ENCODE measurements at places on chromosomes 6 and 20.
A peak's percentile ranks its signal among the peaks of the same experiment; 100 is the strongest.

- DNase-seq = no peak
Measured at GRCh38 chr6:47133230-47134000, 91.3 kb upstream of the ADGRF1 start.

- no peak for DNase-seq
Measured at GRCh38 chr20:34717230-34718095, 13.3 kb downstream of the TP53INP2 start.

DNA sequence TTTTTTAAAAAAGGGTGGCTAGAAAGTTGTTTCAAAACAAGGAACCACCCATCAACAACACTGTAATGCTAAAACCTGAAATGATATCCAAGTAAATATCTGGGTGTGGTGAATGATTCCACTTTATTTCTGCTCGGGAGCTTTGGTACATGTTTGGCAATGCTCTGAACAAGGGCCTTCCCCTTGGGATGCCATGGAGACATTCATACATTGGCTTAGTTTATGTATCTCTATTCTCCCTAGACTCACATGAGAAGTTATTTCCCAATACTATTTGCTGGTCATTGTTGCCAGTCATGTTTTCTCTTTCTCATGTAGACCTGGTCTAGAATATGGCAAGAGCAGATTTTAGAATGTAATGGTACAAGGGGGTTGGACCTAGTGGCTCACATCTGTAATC is 22.9 kb downstream of the ADTRP start:
- no peak for DNase-seq

- no peak for DNase-seq
Measured at GRCh38 chr20:49272654-49273053, 5.2 kb downstream of the ZNFX1 start.

- no peak for DNase-seq
Measured at GRCh38 chr6:2450546-2450945, 205.1 kb upstream of the GMDS start.

DNA sequence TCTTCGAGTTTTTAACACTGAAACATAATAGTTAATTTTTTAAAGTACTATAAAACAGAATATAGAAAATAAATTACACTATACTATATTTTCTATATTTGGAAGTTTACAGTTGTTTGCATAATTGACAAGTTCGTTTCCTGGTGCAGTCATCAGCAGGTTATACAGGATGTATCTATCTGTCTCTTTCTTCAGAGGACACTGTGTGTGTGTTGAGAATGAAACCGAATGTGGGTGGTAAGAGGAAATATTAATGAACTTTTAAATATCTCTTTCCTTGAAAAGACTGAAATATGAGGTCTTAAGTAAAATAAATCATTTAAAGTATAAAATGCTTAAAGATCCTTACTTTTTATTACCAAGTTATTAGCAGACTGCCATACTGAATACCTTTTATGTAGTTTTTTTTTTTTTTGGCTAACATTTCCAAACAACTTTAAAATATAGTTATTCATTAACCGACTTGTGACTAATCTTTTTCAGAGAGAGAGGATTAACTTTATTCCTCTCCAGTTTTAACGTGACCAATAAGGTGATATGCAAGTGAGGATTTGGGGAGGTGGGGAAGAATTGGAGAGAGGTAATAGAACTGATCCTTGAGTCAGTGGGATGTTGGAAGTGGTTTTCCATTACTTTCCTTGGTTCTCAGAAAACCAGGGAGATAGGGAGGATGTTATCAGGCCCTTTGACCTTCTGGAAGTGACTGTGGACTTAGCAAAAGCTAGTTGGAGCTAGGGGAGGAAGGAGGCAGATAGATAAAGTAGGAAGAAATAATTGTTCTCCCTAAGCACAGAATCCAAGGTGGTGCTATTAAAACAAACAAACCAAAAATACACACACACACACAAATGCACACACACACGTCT is 380.0 kb upstream of the FLRT3 start:
- DNase-seq = no peak

- peak; percentile 57 for DNase-seq
Measured at GRCh38 chr6:107716688-107717089, 107.4 kb downstream of the SCML4 start.

GRCh38 chr6:33029328-33030184 is 20.2 kb upstream of the HLA-DOA start:
- DNase-seq = no peak

GRCh38 chr6:87731080-87731479 is 29.0 kb upstream of the AKIRIN2 start:
- no peak for DNase-seq

DNA sequence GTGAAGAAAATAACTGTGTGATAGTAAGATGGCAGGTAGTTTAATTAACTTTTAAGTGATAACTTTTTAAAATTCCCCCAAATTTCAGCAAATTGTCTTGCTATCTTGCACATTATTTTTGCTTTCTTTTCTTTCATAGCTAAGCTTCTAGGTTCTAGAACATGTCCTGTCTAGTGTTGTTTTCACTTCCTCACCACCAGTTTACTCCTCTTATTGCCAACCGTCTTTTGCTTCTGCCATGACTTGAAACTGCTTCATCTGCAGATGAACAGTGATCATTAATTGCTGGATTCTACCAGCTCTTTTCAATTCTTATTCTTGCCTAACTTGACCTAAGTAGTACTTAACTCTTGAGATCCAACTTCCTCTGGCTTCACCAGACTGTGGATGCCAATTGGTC is 137.8 kb downstream of the CENPW start:
- no peak for DNase-seq

- no peak for DNase-seq
Measured at GRCh38 chr6:118216751-118217150, 309.7 kb downstream of the SLC35F1 start.

DNA sequence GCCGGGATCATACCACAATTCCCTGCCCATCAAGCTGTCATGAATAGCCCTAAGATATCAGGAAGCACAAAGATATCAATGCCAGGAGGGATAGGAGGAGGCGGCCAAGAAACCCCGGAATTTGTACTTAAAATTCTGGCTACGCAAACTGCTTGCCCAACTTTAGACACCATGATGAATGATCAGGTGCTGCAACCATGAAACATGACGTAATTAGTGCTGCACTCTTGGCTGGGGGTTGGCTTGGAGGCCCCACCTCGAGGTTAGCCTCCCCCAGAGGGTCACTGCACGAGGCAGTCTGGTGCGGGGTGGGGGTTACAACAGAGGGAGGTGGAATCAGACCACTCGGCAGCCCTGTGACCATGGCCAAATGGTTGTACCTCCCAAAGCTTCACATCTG is 8.9 kb downstream of the SIRPA start:
- DNase-seq = no peak

DNA sequence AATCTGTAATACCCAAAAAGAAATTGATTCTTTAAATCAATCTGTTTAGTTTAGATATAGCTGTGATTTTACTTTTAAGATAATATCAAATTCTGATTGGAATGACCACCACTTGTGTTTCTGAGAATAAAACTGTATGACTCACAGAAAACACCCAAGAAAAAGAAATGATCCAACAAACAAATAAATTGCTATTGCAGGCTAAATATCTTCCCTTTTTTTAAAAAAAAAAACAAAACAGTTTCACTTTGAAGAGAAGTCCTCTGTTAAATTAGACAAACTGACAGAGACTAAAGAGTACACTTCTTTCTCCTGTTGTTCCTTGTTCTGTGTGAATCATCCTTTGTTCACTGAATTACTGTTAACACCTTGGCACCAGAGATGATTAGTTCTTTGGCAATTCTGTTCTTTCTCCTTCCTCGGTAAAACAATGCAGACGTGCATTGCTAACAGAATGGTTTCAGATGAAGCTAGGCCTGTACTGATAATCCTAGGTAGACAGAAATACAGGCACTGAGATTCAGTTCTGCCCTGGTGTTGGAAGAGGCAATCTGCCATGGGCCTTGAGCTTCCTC is 895.2 kb upstream of the CITED2 start:
- no peak for DNase-seq

GRCh38 chr20:16563066-16563806 is 10.0 kb downstream of the KIF16B start:
- no peak for DNase-seq

DNA sequence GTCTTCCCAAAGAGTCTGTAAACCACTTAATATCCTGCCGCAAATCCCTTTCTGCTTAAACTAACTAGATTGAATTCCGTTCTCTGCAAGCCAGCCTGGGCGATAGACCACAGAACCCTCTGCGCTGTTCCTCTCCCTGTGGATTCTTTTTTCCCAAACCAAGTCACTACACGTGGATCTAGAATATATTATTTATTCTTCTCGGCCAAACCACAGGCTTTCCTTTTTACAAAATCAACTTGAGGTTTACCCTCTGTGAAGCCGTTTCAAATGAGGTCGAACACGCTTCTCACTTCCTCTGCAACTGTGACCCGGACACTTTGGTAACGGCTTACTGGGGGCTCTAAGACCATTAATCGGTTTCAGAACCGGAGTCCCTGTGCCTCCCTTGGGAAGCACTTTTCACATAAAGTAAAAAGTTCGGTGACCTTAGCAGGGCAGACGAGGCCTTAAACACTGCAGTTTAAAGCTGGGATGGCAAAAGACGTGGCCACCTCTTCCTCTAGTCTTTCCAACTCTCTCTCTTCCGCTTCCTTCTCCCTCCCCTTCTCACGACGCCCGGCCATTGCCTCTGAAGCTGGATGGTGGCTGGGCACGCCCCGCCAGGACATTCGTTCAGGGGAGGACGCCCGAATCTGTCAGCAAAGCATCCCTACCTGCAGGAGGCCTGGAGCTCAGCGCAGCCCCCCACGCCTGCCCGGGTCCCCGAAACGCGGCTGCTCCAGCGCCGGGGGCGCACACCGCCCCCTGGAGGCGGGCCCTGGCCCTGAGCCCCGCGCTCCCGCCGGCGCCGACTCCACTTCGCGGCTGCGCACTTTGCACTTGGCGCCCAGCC is 55.0 kb upstream of the FOXC1 start:
- DNase-seq = peak; percentile 78

DNA sequence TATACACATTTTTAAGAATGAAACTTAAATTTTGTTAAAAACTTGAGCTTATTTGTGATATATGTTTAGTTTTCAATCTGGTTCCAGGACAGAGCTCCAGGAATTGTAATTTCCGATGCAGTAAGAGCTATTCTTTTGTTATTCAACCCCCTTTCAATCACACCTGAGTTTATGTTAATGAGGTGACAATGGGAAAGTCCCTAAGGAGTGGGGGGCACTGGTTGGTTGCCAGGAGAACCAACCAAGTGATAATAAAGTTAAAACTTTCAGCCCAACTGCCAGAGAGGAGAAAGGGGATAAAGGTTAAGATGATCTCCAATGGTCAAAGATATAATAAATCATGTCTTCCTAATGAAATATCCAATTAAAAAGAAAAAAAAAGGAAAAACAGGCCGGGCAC is 19.8 kb downstream of the MDN1 start:
- DNase-seq = no peak

GRCh38 chr6:5557506-5557905 is 296.2 kb downstream of the FARS2 start:
- no peak for DNase-seq

DNA sequence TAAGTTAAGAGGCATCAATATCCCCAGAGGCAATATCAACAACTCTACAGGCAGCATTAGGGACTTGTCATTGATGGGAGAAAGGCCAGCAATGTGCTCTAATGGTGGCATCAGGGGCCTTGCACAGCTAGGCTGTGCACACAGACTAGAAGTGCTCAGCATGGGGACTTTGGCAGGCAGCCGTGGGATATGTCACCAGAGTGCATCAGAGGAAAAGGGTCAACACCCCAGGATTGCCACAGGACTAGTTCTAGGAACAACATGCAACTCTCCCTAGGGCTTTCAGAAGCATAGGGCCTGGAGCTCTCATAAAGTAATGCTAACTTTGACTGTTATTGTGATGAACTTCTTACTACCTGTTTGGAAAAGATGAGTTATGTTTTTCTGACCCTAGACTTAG is 32.2 kb upstream of the OSTM1 start:
- no peak for DNase-seq

DNA sequence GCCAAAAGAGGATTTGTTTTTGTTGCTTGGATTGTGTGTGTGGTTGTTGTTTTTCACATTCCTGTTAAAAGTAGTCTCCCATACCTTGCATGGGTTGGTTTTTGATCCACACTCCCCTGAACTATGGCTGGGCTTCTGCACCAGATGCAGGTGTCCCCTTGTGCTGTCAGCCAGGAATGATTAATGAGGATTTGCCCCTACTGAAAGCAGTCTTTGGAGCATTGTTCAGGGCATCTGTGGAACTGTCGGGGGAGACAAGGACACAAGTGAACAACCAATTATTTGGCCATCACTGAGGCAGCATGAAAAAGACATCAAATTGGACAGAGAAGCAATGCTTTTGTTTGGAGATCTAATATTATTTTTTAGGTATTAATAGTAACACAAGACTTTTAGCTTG is 373.2 kb upstream of the MMS22L start:
- DNase-seq = no peak

DNA sequence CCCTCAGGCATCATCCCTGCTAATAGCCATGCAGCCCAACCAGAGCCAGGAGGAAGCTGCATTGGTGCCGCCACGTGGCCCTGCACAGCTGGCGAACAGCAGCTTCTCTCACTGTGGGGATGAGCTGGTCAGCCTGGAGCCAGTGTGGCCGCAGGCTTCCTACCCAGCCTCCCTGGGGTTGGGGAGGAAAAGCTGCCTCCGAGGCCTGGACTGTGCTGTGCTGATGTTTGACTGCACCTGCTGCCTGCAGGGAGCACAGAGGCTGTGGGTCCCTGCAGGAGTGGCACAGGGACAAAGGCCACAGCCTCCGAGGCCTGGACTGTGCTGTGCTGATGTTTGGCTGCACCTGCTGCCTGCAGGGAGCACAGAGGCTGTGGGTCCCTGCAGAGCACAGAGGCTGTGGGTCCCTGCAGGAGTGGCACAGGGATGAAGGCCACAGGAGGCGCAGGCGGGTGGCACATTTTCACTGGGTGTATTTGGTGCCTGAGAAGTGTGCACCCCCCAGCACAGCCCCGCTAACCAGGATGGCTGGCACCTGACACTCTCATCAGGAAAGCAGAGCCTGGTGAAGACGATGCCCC is 83.9 kb downstream of the DLL1 start:
- no peak for DNase-seq

Measured in stimulated activated naive CD8-positive, alpha-beta T cell treated with anti-CD3 and anti-CD28 coated beads, Interleukin-15, amount 100 ng/mL, for 72 hours (primary cell).